Cortex of kidney (tissue), 1 donor: ENCODE measurements at places on chromosomes 12 and 14.

DNA sequence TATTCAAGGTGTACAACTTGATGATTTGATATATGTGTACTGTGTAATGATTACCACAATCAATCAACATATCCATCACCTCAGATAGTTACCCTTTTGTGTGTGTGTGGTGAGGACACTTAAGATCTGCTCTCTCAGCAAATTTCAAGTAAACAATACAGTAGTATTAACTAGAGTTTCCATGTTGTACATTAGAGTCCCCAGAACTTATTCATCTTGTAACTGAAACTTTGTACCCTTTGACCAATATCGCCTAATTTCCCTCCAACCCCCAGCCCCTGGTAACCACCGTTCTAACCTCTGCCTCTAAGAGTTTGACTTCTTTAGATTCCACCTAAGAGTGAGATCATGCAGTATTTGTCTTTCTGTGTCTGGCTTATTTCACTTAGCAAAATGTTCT lies 12.1 kb downstream of the ADCK1 start:
- DNase-seq = no peak

DNA sequence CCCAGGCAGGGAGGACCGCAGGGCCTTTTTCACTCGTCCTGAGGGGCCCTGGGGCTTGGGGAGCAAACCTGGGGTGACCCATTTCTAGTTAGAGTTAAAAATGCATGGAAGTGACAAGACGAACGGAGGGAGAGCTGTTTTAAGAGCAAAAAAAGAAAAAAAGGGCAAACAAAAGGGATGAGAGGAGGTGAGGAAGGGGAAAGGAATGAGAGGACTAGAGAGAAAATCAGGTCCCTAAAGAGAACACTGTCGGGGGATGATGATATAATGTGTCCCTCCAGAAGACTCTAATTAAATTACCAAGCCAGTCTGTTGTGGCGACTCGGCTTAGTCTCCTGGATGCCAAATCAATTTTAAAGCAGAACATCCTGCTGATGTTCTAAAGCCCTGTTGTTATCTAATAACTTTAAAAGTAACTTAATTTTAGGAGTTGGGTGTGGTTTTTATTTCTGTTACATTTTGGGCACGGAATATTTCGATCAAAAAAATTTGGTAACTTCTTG lies 1.1 kb downstream of the ANO6 start:
- DNase-seq = no peak

DNA sequence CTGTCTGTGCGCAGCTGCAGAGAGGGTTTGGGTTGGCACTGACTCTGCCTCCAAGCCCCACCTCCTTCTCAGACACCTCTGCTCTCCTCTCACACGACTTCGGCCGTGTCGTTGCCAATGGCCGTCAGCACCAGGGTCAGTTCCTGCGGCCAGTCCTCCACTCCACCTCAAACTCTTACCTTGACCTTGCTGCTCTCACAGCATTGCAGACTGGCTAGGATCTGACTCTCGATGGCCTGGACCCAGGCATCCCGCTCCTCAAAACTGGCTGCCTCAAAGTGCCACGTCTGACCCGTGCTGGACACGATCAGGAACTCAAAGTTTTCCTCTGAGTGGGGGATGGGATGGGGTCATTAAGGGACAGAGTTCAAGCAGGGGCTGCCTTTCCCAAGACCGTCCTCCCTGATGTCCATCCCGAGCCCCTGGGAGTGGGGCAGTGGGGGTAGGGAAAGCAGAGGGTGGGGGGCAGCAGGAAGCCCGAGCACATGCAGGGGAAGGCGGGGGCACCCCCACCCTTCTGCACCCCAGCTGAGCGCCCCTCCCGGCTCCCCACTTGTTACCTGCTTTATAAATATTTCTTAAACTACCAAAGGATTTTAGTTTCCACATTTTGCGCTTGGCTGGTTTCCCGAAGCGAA lies 10.7 kb downstream of the AGAP2 start:
- no peak for DNase-seq

DNA sequence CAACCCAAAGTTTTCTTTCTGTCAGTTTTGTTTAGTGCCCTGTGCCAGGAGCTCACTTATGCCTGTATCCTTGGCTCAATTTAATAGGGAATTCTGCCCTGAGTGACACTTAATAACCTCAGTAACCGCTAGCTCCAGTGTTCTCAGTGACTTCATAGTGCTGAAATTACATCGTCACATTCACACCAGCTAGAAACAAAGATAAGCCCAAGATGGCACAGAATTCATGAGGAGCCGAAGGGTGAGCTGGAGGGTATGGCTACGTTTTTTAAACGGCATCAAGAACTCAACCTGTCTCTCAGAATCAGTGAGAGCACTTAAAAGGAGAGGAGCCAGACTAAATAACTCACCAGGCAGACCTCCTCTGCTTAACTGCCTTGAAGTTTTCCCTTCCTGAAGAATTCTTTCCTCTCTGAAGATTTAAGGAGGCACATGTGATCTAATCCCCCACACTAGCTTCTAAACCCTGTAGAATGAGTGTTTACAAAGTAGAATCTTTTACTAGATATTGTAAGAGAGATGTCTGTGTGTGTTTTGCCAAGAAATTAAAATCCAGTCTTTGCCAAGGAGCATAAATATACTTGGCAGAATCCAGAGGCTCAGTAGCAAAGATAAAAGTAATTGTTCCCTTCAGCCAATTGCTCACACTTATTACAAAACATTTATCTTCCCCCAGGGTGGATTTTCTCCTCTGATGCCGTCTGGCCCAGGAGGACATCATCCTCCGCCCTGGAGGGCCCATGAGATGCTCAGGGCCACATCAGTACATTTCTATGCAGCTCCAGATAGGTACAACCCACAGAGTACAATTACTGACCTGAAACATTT lies 37.3 kb downstream of the PTGER2 start:
- no peak for DNase-seq

DNA sequence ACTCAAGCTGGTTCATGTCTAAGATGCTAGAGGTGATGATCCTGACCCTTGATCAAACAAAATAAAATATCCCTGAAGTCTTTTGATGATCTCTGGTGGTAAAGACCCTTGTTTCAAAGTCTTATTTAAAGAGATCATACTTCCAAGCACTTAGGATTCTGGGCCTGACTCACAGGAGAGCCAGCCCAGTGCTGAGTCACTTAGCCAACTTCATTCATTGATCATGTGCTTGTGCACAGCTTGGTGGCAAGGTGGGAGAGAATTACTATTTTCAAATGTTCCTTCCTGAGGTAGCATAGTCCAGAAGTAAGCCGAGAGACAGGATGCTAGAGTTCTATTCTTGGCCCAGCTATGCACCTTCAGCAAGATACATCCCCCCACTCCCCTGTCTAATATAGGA lies 40.6 kb downstream of the SCN8A start:
- DNase-seq = no peak

GRCh38 chr14:58954901-58955861 lies 233.3 kb upstream of the DAAM1 start:
- DNase-seq = no peak
